T follicular helper cell (primary cell): ENCODE measurements at places on chromosomes 2 and 18.

DNA sequence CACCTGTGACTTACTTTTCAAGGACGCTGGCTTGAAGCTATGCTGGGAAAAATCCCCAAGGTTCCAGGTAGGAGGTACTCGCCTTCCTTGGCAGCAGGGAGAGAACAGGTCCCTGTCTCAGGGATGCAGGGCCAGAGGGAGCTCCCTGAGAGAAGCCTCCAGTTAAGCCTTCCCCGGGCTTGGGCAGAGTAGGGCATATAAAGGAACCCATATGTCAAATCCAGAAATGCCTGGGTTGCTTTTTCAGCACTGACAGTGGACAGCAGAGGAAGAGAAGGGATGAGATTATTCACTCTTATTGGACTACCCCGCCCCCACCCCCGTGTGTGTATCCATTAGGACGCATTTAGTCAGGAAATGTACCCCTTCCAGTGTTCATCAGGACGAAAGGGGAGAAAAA is 89.3 kb upstream of the TEX51 start:
- no peak for DNase-seq

DNA sequence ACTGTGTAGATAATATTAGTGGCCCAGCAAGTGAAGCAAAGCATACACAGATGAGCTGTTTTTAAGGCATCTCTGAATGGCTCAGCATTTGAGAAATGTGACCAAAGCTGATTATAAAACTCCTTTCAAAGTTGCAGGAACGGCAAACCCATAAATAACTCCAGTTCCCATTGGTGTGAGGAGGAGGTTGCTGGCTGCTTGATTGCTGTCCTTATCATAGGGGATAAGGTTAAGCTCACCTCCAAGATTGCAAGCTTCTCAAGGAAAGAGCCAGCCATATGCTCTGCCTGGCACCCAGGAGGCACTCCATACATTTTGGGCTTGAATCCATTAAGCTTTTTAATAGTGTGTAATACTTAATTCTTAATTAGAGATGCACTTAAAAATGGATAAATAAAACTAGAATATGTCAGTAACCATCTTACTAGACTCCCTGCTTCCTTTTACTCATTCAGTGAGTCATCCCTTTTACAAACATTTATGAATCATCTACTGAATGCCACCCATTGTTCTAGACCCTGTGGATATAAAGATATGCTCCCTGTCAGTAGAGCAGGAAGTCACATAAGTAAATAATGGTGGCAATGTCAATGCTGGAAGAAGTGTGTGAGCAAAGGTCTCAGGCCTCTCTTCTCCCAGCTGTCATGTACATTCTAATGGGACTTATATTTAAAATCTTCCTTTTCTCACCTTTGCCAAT is 99.3 kb downstream of the SPATS2L start:
- no peak for DNase-seq

DNA sequence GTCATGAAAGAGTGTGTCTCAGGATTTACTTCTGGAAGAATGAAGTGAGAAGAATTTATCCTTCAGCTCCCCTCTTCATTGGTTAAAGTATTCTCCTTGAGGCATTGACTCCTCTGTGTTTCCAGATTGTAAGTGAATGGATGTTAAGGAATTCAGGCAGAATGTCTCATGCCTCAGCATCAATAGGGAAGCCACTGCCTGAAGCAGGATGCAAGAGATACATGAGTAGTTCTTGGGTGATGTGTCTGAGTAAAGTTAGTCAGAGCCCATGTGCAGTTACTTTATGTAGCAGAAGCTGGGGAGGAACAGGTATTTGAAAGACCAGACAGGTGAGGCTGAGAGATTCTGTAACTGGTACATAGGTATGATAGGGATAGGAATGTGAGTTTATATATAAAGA is 34.0 kb upstream of the TMEFF2 start:
- DNase-seq = no peak

DNA sequence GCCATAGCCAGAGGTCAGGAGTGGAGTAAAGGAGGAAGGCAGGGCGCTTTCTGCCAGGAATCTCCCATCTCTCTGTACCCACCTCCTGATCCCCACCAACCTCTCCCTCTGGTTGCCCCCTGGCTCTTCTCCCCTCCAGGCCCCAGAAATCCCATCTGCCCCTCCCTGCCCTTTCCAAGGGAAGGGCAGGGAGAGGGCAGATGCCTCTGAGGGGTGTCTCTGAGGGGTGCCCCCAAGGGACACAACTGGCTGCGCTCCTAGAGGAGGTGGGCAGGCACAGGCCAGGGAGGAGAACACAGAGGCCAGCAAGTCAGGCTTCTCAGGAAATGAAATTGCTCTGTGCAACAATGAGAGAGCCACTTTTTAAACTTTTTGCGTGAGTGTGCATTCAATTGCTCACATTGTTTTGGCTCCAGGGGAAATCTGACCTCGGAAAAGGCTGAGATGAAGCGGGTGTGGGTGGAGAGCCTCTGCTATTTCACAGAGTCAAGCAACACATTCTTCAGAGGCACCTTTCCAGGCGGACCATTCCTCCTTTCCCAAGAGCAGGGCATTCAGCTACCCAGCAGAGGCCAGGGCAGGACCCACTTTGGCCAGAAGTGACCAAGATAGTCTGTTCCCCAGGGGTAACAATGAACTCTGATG is 125.5 kb downstream of the SMAD7 start:
- DNase-seq = no peak

DNA sequence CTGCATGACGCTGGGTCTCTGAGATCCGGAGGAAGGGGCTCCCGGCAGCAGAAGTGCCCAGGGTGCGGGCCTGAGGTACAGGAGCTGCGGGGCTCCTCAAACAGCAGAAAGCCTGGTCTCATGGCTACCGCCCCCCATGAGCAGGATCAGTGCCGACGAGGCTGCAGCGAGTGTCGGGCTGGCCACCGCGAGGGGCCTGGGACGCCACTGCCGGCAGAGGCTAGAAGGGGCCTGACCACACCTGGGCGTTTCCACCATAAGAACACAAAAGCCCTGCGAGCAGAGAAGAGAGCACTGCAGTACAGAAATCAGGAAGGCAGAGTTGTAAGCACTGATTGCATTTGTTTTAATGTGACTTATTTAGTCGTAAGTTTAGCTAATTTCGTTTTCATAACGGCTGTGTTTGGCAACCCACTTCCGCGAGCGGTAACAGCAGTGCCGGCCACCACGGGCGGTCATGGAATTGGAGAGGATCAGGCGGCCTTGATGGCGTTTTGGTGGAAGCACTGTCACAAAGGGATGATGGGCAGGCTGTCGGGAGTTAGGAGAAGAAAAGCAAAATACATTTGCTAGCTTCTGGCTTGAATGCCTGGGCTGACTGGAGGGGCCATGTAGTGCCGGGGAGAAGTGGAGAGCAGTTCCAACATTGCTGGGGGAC is 117.4 kb downstream of the HDAC4 start:
- DNase-seq = no peak

DNA sequence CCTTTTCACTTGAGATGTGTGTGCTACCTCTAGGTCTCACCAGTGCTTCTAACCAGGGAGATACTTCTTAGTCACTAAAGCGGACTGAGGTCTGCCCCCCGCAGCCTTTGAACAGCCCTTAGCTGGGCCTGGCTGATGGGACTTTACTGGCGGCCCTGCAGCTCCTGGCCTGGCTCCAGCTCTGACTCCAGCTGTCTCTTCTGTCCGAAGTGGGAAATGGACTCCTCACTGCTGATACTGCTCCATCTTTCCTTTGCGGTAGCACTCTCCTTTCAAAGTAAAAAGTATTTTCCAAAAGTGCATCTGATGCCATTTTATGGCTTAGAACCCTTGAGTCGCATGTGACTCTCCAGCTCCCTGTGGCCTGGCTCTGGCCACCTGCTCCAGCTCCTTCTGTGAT is 64.5 kb downstream of the ATP9B start:
- no peak for DNase-seq

DNA sequence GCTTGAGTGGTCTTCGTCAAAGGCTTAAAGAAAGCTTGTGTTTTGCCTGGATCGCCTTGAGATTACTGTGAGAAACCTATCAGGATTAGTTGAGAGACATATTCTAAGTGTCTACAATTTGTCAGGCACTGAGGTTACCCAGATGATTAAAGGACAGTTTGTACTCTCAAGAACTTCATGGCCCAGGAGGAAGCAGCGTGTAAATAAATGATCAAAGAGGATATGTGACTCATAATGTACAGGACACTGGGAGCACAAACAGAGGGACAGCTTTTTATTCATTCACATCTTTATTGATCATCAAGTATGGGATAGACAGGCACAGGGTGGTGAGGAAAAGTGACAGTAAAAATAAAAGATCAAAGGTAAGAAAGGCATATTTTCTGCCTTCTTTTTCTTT is 152.6 kb upstream of the FSHR start:
- DNase-seq = no peak

GRCh38 chr2:178125862-178126261 is 13.6 kb downstream of the RBM45 start:
- no peak for DNase-seq

DNA sequence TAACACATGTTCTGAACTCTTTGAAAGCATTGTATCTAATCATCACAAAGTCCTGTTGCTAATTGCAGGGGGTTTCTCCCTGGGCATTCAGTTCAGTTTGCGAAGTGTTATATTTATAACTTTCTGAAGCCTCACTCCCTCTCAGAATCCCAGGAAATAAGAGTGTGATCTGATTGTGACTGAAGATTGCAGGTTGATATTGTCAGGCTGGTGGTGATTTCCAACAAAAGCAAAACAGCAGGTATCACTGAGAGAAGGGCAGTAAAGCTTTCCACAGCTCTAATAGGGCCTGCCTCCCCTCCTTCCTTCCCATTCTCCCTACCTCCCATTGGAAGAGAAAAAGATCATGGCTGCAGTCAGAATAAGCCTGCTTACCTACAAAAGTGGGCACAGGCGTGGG is 466.7 kb upstream of the FSHR start:
- no peak for DNase-seq
